ENCODE measurements at places on chromosomes 3 and 15.

GRCh38 chr3:129378949-129379348, 49.5 kb downstream of the EFCAB12 start:
- DNase-seq = no peak

- DNase-seq = no peak
These were observed 46.9 kb downstream of the TBL1XR1 start for GRCh38 chr3:177150218-177150916.

DNA sequence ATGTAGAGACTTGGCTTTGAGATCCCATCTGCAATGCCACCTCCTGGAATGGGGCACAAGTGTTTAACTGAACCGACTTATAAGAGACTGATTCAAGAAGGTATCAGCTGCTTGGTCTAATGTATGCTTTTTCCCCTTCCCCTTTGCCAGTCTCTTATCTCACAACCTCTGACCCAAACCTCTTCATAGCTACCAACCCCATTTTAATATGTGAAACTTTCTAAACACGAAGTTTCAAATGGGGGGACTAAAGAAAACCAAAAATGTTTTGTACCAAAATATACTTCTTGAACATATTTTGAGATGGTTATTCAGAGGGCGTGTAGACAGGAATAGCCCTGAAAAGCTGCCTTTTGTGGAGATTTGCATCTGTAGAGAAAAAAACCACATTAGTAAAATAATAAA, 73.1 kb downstream of the OXSM start:
- no peak for DNase-seq

DNA sequence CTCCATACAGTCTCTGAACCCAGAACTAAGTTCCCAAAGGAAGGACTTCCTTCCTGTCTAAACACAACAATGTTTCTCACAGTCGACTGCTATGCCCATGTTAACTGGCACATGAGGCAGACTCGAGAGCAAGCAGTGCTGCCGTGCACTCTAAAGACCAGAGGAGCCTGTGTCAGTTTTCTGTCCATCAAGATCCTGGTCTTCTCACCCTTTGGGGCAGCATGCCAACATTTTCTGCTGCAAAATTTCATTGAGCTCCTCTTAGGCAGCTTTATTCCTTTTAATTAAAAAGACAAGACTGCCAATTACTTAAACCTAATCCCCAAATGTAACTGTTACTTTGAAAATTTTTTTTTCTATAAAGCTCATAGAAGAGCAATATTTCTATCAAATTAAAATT, 205.1 kb downstream of the GAP43 start:
- DNase-seq = no peak

DNA sequence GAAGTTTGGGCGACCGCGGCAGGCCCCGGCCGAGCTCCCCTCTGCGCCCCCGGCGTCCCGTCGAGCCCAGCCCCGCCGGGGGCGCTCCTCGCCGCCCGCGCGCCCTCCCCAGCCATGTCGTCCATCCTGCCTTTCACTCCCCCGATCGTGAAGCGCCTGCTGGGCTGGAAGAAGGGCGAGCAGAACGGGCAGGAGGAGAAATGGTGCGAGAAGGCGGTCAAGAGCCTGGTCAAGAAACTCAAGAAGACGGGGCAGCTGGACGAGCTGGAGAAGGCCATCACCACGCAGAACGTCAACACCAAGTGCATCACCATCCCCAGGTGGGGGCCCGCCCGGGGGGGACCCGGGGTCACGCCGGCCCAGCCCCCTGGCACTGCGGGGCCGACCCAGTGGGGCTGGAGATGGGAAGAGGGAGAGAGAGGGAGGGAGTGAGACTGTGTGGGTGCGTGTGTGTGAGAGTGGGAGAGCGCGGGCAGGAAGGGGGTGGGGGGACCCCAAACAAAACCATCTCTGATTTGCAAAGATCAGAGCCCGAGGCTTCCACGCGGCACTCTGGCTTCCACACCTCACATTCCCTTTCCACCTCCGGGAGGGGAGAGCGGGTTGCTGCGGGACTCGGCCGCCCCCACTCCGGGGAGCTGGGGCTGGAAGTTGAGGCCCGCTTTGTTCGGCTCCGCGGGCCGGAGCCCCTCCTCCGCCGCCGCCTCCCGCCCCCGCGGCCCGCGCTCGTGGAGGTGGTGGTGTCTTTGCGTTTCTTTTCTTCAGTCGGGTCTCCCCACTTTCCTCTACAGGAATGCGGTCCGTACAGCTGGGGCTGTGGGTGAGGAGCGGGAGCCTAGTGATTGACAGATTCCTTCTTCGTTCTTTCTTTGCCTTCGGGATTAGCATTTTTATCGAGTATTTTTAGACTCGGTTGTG, 898 bp downstream of the SMAD3 start:
- DNase-seq = no peak

- no peak for DNase-seq
These were observed 25.0 kb downstream of the ZNF654 start for GRCh38 chr3:88084097-88084501.

- DNase-seq = no peak
These were observed 574.5 kb upstream of the TBL1XR1 start for GRCh38 chr3:177771780-177772179.

GRCh38 chr3:151431940-151432339, 28.9 kb downstream of the IGSF10 start:
- DNase-seq = no peak

DNA sequence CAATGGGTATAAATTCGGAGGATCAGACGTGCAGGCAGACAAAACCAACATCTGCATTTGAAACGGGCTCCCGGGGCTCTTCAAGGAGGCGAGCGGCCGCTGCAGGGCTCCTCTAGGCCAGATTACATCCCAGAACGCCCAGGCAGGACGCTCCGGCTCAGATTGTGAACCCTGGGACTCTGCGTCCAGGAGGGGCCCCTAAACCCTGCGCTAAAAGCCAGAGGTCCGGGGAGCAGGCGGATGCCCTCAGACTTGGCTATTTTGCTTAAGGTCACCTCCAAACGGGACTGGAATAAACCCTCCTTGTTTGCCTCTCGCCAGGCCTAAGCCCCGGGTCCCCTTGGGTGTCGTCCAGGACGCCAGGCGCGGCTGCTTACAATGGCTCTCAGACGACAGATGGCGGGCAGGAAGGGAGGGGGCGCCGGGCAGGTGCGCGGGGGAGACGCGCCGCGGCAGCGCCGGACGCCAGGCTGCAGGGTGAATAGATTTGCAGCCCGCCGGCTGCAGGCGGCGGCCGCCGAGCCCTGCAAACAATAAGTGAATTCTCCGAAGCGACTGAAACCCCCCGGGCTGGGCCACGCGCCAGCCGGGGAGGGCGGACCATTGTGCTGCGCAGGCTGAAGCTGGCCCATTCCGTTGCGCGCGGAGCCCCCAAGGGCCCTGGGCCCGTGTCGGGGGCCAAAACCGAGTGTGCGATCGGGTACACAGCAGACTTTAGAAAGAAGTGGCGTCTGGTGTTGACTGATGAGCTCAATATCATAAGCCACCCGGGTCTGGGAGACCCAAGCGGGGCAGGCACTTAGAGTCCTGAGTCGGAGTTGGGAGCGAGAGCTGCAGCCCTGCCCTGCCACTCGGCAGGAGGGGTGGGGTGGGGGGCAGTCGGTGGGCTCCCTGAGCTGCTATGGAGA, 32.3 kb upstream of the AMOTL2 start:
- DNase-seq = no peak

DNA sequence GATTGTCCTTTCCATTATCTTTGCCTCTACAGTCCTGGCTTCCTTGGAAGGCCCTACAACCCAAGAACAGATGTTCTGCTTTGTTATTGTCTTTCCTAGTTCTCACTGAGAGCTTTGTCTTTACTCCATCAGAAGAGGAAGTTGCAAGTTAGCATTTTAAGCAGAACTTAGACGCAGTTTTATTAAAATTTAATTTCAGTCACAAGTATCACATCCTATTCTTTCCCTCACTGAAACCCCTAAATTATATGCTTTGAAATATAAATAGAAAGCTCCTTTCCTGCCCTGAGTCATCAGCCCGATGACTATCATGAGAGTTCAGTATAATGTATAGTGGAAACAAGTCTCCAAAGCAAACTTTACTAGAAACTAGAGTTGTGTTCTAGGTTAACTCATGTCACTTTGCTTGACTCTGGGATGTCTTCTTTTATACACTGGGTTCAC, 291.2 kb upstream of the RBMS3 start:
- no peak for DNase-seq

DNA sequence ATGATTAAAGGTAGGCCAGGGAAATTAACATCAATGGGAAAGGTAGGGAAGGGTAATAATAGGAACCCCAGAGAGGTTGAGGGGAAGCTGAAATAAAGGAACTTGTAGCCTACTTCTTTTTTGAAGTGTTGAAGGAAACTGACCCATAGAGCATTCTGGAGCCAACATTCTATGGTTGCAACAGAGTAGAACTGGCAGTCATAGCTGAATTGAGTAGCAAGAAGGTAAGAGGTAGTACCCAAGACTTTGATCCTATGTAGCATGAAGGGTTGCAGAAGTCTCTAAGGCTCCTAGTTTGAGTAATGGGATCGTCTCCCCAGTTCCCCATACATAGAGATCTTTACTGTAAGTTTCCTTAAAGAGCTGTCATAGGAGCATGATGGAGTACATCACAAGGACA, 7.4 kb upstream of the ZNF774 start:
- no peak for DNase-seq

GRCh38 chr3:120432150-120432860, 18.5 kb downstream of the FSTL1 start:
- no peak for DNase-seq

GRCh38 chr3:13594991-13595421, 46.1 kb downstream of the FBLN2 start:
- DNase-seq = no peak

DNA sequence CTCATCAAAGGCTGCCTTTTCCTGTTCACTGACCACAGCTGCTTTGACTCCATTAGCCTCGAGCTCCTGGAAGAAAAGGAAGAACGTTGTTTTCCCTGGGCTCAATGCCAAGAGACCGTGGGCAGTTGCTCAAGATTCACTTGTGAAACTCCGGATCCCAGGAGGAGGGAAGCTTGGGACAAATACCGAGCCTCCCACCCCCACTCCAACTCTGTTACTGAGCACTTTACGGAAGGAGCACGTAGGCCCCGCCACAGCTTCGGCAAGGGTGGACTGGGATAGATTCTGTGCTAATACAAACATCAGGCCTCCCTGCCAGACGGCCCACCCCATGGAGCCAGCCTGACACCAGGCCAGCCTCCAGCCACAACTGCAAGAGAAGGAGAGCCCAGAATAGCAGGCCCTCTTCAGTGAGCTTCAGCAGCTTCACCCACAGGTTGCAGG, 10.8 kb upstream of the FANCD2 start:
- DNase-seq = no peak

DNA sequence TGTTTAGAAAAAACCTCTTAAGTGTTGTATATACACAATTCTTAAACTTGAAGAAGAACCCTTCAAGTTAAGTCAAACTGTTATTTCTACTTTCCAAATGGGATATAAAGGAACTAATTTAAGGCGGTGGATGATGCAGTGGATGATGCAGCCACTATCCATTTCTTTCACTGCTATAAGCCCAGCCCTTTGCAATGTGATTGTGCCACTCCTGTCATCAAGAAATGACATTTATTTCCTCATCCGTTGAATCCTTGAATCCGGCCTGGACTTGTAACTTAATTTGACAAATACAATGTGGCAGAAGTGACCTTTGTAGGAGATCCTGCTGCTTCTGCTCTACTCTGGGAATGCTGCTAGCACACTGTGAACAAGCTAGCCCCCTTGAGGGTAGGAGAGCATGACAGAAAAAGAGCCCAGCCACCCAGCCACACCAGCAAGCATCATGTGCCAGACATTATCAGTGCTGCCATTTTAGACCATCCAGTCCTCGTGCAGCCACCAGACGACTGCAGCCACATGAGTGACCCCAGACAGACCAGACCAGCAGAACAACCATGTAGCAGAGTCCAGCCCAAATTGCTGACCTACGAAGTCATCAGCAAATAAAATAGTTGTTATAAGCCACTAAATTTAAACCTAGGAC, 47.4 kb downstream of the UACA start:
- no peak for DNase-seq

- DNase-seq = no peak
These were observed 15.9 kb downstream of the SHF start for GRCh38 chr15:45171912-45172311.

DNA sequence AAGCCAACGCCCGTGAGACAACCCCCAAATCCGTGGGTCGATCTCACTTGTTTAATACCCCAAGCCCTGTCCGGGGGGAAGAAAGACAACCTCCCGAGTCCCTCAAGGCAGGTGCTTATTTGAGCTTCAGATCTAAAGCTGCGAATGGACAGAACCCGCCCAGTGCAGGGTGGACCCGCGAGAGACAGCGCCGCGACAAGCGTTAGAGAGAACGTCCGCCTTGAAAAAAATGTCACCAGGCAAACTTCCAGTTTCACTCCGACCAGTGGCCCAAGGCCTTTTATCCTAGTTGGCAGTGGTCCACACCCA, 740 bp upstream of the OXSR1 start:
- no peak for DNase-seq

DNA sequence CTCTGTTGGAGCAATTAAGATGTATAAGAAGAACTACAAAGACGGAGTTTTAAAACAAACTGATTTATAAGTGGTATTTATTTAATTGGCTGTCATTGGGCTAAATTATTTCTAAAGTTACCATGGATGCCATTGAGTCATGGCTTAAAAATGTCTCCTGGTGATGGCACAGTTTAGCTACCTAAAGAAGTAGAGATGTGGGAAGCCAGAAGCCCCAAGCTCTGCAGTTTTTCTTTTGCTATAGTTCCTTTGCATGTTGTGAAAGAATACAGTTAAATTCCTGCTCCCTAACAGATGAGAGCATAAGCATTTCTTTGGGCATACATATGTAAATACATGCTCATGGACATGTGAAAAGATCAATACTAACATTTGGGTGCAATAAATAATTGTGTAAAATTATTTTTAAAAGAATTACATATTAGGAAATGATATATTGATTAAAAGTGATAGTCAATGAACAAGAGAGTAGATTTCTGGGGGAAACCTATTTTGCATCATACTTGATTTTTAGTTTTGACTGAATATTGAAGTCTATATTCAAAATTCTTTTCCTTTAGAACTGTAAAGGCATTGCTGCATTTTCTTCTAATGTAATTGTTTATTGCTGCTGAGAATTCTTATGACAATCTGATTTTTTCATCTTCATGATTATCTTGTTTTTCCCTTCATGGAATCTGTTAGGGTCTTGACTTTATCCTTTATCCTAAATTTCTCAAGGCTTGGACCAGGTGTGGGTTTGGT, 2.1 kb downstream of the OPA1 start:
- DNase-seq = no peak

GRCh38 chr3:76021376-76021775, 236.0 kb upstream of the ZNF717 start:
- no peak for DNase-seq

- no peak for DNase-seq
These were observed 14.1 kb downstream of the APH1B start for GRCh38 chr15:63291507-63291906.

- no peak for DNase-seq
These were observed 72.3 kb downstream of the CORO2B start for GRCh38 chr15:68650901-68651709.

DNA sequence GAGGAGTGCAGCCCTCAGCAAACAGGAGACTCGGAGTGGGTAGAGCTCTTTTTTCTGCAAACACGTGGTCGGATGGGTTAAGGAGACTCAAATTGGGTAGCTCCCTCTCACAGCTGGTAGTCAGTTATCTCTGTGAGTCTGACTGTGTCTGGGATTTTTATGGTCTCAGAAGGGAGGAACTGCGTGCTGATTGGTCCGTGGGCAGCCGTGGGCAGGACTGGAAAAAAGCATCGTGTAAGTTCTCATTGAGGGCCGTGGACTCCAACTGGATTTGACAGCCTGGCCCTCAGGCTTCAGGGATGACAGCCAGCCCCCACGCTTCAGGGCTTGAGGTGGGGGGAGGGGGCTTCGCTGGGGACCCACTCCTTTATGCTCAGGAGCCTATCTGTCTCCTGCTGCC, 463.9 kb downstream of the EPHA3 start:
- DNase-seq = no peak

Measured in T-helper 1 cell (primary cell).